ENCODE measurements at places on chromosomes 1 and 21.

DNA sequence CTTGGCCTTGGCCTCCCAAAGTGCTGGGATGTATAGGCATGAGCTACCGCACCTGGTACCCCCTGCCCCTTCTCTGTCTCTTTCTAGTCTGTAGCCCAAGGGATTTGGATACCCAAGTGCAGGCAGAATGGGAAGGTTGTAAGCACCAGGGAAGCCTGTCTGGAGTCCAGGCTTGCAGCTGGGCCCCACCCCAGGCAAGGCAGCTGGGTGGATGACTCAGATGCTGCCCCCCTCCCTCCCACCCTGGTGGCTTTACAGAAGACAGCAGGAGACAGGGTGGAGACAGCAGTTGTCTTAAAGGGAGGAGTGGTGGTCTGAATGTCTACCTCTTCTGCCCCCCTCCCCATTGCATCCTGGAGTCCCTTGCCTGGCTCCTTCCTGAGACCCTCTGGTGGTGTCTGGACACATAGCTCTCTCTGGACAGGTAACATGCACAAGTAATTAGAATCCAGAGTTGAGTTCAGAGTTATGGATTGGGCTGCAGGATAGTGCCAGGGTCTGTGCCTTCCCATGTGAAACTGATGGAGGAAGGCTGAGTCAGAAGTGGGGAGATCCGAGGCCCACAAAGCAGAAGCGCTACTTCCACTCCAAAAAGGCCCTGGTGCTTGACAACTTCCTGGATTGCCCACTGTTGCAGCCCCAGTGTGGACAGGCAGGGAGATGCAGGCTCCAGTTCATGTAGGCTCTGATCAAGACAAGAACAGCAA, 5.1 kb downstream of the LMNA start:
- DNase-seq: no peak

GRCh38 chr1:226530591-226530990, 18.0 kb upstream of the STUM start:
- no peak for DNase-seq

- no peak for DNase-seq
Observed at GRCh38 chr1:156394835-156395461, 25.9 kb downstream of the RHBG start.

- no peak for DNase-seq
Observed at GRCh38 chr1:218529646-218530300, 184.6 kb downstream of the TGFB2 start.

DNA sequence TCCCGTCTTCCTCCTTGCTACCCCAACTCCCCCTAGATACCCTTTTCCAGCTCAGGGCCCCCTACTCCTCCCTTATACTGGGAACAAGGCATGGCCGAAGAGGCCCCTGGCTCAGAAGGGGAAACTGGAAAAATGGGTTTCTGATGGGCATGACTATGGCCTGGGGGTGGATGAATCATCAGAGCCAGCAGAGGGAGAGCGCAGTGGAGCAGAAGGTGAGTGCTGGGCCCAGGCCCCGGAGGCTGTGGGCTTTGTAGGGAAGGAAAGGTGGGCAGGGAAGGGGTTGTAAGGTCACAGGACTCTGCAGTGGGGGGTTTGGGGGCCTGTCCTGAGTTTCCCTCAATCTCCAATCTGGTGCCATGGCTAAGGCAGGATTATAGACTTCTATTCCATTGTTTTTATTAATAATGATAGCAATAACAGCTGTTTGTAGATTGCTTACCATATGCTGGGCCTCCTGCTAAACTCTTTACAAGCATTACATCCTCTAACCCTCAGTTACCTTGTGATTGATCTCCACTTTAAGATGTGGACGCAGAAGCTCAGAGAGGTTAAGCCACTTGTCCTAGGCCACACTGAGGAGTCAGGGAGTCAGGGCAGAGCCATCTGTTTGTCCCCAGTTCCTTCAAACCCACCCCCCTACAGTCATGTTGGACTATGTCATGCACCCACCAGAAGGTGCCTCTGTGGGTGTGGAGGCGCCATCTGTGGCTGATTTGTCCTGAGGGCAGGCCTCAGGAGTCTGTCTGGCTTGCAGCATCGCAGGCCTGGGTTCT, 36.2 kb upstream of the ZNF362 start:
- no peak for DNase-seq

Measured in stimulated activated CD8-positive, alpha-beta memory T cell treated with anti-CD3 and anti-CD28 coated beads, Interleukin-2, amount 100 ng/mL, for 1 hour (primary cell).